ENCODE measurements at places on chromosomes 16 and 17.

GRCh38 chr17:40615068-40615840 is 32.4 kb downstream of the SMARCE1 start:
- peak; percentile 49 for DNase-seq

DNA sequence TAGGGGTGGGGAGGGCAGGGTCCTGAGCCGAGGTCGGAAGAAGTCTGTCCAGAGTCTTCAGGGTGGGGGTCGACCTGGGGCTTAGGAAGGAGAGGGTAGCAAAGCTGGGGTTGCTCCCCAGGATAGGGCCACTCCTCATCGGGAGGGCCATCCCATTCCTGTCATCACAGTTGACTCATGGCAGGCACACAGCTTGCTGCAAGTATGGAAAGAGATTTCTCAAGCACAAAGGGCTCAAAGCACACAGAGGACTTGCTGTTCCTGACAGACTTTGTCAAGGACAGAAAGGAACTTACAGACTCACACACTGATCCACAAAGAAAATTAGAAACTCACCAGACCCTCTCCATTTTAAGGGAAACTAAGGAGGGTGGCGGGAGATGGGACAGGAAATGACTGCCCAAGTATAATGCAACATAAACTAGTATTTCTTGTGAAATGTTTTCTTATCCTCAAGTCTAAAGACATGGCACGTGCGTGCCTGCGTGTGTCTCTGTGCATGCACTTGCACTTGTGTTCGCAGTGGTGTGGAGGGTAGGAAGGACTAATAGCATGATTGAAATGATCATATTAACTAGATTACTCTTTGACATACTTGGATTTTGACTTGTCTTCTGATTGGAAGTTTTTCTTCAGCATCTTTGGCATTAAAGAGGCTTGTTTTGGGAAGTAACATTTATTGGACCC is 2.4 kb downstream of the AOC2 start:
- DNase-seq = no peak

GRCh38 chr17:3682033-3682432 is 13.4 kb downstream of the EMC6 start:
- DNase-seq = no peak

DNA sequence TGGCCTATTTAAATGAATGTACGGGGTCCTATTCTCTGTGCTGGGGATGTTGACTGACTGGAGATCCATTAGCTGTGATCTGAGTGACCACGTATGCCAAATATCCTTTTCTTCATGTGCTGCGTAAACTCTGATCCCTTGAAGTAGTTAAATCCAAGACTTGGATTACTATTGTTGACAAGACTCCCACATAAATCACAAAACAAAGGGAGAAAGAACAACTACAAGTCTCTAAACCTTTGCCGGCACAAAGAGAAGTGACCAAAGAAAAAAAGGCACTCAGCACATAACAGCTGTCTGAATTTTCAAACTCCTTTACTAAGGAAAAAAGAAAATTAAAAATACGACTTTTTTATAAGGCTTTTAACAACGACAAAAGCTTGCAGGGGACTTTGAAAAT is 559.9 kb upstream of the CDH8 start:
- peak; percentile 99 for DNase-seq

DNA sequence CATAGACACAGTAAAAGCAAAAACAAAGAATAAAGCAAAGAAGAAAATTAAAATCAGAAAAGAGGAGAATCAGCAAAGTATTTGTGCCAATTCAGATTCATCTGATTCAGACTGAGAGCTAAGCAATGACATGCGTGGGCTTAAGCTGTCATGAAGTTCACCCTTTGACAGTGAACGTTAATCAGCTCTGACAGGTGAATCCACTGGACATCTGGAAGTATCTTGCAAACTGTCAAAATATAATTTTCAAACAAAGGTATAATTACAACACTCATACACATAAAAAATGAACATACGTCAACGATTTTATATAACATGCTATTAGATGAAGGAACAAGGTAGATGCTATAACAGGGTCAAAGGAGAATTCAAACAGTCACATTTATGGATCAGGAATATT is 596.3 kb upstream of the SALL1 start:
- DNase-seq = no peak

GRCh38 chr17:7557775-7558543 is 591 bp upstream of the TNFSF13 start:
- DNase-seq = no peak

DNA sequence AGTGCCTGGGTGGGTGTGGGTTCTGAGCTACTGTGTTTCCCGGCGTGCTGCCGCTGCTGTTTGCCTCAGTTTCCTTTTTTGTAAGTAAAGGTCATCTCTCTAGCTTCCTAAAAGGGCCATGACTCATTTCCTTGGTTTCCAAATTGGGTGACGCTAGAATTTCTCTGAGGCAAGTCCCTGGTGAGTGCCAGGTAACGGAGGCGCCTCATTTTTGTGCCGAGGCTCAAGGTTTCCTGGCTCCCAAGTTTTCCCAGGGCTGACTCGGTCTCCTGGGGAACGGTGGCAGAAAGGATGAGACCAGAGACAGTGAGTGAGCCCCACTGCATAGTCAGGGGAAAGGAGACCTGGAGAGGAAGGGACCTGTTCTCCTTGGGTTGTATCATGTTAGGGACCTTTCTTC is 20.3 kb downstream of the MSI2 start:
- DNase-seq = no peak

DNA sequence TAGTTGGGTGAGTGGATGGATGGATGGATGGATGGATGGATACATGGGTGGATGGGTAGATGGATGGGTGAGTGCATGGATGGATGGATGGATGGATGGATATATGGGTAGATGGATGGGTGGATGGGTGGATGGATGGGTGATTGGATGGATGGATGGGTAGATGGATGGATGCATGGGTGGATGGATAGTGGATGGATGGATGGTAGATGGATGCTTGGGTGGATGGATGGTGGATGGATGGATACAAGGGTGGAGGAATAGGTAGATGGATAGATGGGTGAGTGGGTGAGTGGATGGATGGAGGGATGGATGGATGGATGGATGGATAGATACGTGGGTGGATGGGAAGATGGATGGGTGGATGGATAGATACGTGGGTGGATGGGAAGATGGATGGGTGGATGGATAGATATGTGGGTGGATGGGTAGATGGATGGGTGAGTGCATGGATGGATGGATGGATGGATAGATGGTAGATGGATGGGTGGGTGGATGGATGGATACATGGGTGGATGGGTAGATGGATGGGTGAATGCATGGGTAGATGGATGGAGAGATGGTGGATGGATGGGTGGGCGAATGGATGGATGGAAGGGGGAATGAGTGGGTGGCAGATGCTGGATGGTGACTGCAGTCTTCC is 19.0 kb downstream of the ZNF469 start:
- no peak for DNase-seq

DNA sequence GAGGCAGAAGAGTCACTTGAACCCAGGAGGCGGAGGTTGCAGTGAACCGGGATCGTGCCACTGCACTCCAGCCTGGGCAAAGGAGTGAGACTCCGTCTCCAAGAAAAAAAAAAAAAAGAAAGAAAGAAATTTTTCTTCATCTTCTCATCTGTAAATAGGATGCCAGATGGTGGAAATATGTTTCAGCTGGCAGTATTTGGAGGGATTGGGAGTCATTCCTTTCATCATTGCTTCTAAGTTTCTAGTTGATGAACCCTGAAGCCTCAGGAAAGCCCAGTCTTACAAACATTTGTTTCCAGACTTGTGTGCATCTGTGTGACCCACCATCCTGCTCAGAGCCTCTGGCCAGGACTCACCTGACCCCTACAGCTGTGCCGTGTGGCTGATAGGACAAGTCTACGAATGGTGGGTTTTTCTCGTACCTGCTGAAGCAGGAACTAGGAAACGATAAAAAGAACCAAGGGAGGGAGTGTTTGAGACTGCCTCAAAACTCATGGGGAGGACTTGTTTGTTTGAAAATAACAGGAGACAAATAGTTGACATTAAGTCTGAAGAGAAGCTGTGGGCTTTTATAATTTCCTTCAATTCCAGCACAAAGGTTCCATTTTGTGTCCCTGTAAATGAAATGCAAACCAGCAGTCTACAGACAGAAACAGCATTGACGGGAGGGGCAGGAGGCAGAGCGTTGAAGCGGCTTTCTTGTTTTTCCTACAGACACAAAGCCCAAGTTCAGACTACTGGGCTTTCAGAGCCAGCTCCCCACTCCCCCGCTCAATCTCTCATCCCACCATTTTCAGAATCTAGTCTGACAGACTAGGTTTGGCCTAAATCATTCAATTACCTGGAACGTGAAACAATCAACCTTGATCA is 24.9 kb downstream of the CDRT4 start:
- no peak for DNase-seq

GRCh38 chr16:24668481-24669061 is 60.9 kb upstream of the TNRC6A start:
- no peak for DNase-seq

DNA sequence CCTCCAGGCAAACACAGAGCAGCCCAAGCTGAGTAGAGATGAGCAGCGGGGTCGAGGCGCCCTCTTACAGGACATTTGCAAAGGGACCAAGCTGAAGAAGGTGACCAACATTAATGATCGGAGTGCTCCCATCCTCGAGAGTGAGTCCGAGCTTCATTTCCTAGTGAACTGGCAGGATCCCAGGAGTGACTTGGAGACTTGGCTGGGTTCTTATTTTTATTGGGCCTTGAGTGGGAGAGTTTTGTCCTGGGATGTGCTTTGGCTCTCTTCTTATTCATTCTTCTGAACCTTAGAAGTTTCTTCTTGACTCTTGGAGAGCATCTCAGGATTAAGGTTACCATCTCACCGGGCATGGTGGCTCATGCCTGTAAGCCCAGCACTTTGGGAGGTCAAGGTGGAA is 27.2 kb upstream of the CDC6 start:
- no peak for DNase-seq

GRCh38 chr16:81485824-81486539 is 41.4 kb downstream of the CMIP start:
- no peak for DNase-seq

DNA sequence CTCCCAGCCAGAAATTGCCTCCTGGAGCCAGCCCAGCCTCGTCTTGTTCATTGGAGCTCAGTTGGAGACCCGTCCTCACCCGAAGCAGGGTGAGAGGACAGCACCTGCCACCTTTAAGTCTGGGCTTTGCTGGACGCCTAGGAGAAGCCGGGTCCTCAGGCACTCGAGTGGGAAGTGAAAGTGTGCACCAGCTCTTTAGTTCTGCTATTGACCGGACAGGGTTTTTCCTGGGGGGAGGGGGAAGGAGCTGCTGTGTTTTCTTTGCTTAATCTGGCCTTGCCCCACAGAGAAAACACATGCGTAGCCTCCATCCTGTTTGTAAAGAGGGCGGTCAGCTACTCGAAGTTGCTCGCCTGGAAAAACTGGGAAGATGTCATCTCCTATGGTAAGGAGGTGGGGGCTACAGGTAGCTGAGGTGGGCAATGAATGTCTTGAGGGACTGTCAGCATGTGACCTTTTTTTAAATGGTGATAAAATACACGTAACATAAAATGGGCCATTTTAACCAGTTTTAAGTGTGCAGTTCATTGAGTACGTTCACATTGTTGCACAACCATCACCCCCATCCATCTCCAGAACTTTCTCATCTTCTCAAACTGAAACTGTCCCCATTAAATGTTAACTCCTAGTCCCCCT is 34.4 kb downstream of the CMIP start:
- no peak for DNase-seq

GRCh38 chr16:588639-588888 is 1.3 kb upstream of the RAB40C start:
- peak; percentile 55 for DNase-seq

DNA sequence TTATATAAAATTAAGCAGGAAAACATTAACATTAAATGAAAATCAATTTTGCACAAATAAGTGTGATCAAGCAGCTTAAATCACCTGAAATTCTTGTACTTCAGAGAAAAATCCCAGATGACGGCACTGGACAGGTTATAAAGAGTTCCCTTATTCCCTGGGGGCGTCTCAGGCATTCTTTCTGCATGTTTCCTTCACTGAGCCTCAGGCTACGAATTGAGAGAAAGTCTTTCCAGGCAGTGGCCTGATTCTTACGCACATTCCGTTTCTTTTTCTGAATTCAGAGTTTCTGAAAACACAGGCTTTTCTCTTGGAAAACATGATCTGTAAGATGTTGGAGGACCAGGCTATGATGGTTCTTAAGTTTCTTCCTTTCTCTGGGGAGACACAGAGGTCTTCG is 22.1 kb upstream of the PITPNM3 start:
- DNase-seq = no peak

- peak; percentile 36 for DNase-seq
Observed at GRCh38 chr16:4767872-4768548, 1.0 kb upstream of the ZNF500 start.

DNA sequence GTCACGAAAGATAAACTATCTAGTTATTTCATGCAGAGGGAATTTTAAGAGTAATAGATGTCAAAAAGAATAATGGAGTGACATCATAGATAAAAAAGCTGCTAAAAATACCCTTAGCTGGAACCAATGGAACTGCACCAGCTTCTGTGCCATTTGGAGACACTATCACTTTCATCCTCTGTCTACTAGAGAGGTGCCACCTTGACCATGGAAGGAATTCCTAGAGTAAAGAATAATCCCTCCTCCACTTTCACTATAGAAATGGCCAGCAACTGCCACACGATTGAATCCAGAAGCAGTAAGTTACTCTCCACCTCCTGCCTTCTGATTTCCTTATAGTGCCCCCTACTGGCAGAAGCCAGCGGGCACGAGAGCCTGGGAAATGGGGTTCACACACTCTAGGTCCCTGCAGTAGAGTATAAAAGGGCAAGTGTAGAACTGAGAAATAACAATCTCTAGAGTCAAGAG is 2.8 kb upstream of the ALDH3A2 start:
- DNase-seq = peak; percentile 64

GRCh38 chr17:48132385-48132784 is 24.8 kb downstream of the SNX11 start:
- no peak for DNase-seq

GRCh38 chr16:70786020-70786755 is 14.8 kb downstream of the VAC14 start:
- no peak for DNase-seq

- no peak for DNase-seq
Observed at GRCh38 chr16:51755039-51755501, 604.0 kb upstream of the SALL1 start.

GRCh38 chr17:28744972-28745785 is 1.4 kb downstream of the TRAF4 start:
- DNase-seq = peak; percentile 74

DNA sequence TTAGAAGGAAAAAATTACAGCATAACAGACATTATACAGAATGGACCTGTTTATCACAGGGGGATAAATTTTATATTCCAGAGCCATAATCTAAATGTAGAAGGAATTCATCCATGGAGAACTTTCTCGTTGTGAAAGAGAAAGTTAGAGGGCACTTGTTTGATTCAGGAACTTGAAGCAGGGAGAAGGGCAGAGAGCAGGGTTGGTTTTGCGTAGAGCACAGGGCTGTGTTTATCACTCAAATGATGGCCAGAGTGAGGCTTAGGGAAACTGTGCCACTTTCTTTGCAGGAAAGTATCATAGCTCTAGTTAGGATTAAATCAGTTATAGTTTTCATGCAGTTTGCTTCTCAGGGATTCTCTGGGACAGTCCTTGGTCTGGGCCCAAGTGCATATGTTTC is 29.1 kb upstream of the MED13 start:
- no peak for DNase-seq
